ENCODE measurements at places on chromosomes 1 and 21.

DNA sequence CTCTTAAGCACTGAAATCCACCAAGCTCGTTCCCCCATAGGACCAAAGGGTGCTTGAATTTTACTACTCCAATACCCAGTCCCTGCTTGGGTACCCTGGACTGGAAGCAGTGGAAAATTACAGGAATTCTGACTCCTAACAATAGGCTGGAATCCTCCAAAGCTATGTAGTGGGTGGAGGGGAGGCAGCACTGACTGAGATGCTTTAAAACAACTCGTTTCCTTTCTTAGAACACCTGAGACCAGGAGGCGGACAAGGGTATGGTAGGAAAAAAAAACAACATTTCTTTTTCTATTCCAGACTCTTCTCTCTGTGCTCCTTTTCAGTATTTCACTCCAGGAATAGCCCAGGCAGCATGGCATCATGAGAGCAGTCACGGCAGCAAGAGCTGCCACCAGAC, 2.3 kb downstream of the PEF1 start:
- DNase-seq, result no peak

- no peak for DNase-seq
Measured at GRCh38 chr21:37877888-37878684, 38.2 kb downstream of the KCNJ6 start.

GRCh38 chr1:100717218-100717617, 2.3 kb upstream of the VCAM1 start:
- DNase-seq, result no peak

- no peak for DNase-seq
Measured at GRCh38 chr1:208221291-208221622, 22.9 kb downstream of the PLXNA2 start.

DNA sequence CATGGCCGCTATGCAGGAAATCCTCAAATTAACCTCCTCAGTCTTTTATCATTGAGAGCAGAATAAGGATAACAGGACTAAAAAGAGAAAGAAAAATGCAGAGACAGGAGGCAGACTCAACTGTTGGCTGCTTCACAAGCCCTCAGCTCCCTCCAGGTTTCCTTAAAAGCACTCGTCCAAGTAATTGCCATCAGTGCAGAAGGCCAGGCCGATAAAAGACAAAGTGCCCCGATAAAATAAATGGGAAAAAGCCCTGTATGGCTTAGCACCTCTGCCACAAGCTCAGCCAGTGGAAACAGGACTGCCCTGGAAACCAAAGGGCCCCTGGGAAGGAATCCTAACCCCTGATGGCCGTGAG, 8.1 kb downstream of the S100A6 start:
- no peak for DNase-seq

- no peak for DNase-seq
Measured at GRCh38 chr1:111842411-111842810, 86.7 kb downstream of the DDX20 start.

Data from stimulated activated CD4-positive, alpha-beta T cell treated with anti-CD3 and anti-CD28 coated beads, Interleukin-2, amount 100 ng/mL, for 4 hours (primary cell).